Neural progenitor cell (in vitro differentiated cells): ENCODE measurements at places on chromosomes 13 and 19. TPM values are rescaled to one million over a fixed set of nuclear protein-coding genes. Genes with fewer than 3 reads are reported as not detected.

GRCh38 chr13:99383946-99384345 is 76.7 kb upstream of the GPR183 start:
- DNase-seq = no peak

DNA sequence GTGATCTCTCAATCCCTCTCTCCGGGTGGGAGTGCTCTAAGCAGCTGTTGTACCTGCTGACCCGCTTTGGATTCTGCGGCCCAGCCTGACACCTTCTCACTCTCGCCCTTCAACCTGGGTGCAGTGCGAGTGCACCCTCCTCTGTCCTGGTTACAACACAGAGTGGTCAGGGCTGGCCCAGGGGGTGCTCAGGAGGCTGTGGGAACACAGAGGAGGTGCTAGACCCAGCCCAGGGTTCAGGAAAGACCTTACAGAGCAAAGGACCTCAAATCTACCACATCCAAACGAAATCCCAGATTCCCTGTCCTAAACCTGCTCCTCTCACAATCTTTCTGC is 23.7 kb downstream of the ZNF175 start:
- no peak for DNase-seq

GRCh38 chr19:17716309-17716929 is 2.9 kb upstream of the MAP1S start:
- no peak for DNase-seq

GRCh38 chr13:100356426-100356825 is 232.2 kb downstream of the GGACT start:
- DNase-seq = no peak

- no peak for DNase-seq
Observed at GRCh38 chr13:74136084-74136658, 2.0 kb upstream of the KLF12 start.

DNA sequence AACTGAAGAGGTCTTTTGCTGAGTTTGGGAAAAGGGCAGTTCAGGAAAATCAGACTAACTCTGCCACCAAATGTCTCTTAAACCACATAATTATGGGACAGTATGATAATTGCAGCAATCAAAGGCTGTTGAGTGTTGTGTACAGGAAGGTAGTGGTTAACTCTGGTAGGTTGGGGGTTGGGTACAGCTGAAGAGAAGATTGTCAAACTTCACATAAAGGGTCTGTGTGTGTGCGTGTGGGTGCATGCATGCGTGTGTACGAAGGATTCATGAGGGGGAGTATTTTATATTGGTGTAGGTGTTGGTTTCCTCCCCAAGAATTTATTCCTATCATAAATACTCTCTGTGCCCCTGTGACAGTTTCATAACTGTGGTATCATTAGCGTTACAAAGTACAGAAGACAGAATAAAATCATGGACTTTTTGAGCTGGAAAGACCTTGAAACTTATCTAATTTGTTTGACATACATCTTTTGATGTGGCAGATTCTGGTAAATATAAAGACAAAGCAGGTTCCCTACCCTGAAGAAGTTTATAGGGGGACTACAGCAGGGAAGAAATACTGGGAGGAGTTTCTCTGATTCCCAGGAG is 94.1 kb downstream of the PCCA start:
- DNase-seq = no peak

- DNase-seq = no peak
Observed at GRCh38 chr13:99363391-99363790, 56.2 kb upstream of the GPR183 start.

- no peak for DNase-seq
Observed at GRCh38 chr13:112267660-112268059, 108.5 kb upstream of the SPACA7 start.

DNA sequence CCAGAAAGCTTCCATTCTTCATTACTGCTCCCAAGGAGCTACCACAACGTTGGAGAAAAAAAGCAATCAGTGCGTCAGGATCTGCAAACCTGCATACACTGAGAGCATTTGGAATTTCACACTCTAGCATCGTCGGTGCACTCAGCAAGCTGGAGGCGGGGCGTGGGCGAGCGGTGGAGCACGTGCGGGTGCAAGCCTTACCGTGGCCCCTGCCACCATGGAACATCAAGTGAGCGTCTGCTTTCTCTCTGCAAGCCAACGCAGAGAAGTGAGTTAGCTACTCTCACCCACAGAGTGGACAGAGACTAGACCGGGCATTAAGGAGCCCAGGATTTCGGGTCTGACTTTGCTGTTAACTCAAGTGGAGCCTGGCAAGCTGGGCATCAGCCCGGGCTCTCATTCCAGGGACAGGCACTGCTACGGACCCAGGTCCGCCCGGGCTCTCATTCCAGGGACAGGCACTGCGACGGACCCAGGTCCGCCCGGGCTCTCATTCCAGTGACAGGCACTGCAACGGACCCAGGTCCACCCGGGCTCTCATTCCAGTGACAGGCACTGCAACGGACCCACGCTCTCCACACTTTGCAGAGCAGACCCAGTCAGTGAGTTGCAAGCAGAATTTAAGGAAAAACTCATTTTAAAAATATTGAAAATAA is 124.1 kb upstream of the SPACA7 start:
- no peak for DNase-seq

GRCh38 chr19:44878120-44878865 is 12.8 kb upstream of the TOMM40 start:
- no peak for DNase-seq

DNA sequence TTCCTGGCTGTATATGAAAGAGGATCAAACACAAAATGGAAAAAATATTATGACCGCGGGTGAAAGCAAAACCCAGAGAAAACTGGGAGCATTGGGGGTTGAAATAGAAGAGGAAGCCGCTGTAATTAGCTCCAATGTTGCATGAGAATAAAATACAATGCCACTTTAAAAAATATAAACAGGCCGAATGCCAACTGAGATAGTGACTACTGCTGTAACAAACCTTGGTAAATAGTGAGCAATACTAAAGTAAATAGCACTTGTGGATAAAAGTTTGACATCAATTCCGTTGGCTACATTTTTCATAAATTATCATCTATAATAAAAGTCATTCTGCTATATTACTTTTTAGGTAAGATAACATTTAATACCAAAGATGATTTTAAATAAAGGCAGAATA is 395.8 kb upstream of the MIR17HG start:
- no peak for DNase-seq

- no peak for DNase-seq
Observed at GRCh38 chr19:5355076-5355475, 14.5 kb upstream of the PTPRS start.

GRCh38 chr13:26186995-26187394 is 35.1 kb downstream of the RNF6 start:
- DNase-seq = no peak

DNA sequence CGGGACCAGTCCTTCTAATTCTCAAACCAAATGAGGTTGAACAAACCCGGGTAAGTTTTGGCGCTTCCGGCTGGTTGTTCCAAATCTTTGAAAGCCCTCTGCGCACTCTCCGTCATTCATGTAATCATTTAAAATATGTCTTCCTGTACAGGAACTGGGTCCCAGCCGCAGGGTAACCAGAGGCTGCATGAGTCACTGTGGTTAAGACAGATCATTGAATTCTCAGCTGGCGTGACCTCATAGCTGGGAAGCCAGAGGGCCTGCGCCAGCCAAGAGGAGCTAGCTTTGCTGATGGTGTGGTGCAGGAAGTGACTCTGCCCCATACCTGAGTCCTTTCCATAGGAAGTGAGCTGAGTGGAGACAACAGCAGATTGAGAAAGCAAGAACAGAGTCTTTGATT is 135.2 kb downstream of the TSHZ3 start:
- no peak for DNase-seq

DNA sequence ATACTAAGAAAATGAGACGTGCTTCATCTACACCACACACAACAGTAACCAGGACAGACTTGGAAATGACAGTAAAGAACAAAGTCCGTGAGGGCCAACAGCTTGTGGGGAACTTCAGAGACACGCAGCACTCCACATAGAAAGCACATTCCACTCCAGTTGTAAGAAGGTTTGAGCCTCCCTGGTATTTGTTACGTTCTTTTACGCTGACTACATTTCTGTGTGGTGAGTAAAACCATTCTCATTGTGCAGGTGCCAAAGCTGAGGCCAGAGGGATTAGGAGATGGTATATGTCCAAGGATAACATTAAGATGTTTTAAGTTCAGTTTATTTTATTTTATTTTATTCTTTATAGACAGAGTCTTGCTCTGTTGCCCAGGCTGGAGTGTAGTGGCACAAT is 1189.9 kb downstream of the UQCRFS1 start:
- no peak for DNase-seq

DNA sequence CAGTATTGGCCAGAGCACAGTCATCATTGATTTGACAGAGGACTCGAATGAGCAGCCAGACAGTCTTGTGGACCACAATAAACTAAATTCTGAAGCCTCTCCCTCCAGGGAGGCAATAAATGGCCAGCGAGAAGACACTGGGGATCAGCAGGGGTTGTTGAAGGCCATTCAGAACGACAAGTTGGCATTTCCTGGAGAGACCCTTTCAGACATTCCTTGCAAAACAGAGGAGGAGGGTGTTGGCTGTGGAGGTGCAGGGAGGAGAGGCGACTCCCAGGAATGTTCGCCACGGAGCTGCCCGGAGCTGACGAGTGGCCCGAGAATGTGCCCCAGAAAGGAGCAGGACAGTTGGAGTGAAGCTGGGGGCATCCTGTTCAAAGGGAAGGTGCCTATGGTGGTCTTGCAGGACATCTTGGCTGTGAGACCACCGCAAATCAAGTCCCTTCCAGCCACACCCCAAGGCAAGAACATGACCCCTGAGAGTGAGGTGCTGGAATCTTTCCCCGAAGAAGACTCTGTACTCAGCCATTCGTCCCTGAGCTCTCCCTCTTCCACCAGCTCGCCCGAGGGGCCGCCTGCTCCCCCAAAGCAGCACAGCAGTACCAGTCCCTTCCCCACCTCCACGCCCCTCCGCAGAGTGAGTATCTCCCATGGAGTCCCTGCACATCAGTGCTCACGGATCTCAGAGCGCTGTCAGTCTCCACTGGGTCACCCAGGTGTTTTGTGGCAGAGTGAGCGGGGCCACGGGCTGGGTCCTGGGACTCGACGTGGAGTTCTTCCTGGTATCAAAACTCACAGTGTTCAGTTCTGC is 6.9 kb downstream of the CHAF1A start:
- DNase-seq = no peak

- no peak for DNase-seq
Observed at GRCh38 chr13:25462301-25463125, 90.7 kb downstream of the ATP8A2 start.

The LILRB5 gene
- total RNA-seq = not detected in 2 replicates

The CD209 gene
- not detected in 2 replicates for total RNA-seq
